Mesothelial cell of epicardium (in vitro differentiated cells): ENCODE measurements at places on chromosomes 1 and 21. TPM values are rescaled to one million over a fixed set of nuclear protein-coding genes. Genes with fewer than 3 reads are reported as not detected.

DNA sequence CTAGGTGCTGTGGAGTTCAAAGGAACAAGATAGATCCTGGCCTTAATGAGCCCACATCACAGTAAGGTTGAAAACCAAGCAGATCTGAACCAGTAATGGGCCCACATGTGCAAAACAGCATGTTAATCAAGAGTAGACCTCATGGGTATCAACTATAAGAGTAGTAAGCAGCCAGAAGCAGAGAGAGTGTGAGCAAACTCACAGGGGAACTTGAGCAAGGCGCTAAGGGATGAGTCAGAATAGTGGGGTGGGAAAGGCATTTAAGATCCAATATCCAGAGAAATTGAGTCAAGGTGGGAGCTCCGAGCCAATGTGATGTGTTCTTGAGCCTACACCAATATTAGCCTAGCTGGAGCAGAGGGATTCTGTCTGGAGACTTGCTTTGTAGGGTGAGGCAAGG lies 52.4 kb upstream of the GJA5 start:
- no peak for DNase-seq

- no peak for DNase-seq
These were observed 9.3 kb upstream of the FAM89A start for GRCh38 chr1:231049121-231049979.

GRCh38 chr1:110495926-110496600 lies 22.9 kb downstream of the KCNA10 start:
- peak; percentile 66 for DNase-seq

DNA sequence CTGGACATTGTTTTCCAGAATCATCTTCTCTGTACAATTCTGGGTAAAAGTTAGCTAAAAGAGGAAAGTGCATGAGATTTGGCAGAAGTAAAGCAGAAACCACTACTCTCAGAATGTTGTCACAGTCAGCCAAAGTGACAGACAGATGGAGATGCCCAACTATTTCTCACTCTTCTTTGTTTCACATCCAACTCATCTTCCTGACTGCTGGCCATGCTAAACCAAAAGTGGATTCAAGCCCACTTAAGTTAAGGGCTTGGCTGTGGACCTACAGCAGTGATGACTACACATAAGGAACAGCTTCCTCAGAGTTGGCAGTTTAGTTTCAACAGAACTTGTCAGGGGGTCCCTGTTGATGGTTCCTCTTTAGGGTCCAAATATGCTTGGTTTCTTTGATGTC lies 730.2 kb downstream of the LRRIQ3 start:
- DNase-seq: no peak

DNA sequence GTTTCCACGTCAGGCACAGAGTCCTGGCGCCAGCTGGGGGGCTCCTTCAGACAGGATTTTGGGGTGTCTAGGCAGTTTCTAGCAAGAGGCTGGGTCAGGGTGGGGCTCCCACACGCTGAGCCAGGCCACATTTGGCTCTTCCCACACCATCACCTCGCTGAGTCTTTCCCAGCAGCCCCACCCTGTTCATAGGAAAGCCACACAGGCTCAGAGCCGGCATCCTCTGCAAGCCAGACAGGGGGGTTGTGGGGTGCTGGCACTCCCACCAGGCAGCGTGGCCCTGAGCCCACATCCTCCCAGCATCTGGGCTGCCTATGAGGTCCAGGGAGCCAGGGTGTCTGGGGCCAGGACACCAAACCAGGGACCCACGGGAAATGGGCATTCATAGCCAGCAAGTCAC lies 2.8 kb upstream of the GPR153 start:
- DNase-seq: no peak

DNA sequence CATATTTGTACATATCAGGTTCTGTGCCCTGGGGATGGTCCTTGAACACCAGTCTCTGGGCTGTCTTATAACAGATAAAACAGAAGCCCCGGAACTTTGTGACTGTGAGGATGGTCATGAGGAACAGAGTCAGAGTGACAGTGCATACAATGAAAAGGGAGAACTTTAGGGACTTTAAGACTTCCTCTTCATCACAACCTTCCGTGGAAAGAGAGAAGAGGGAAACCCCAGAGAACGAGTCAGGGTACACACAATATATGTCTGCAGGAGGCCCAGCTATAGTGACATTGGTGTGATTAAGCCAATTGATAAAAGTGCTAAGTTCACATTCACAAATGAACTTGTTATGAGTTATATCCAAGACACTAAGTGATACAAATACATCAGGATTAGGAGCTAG lies 32.1 kb downstream of the TLR5 start:
- no peak for DNase-seq

DNA sequence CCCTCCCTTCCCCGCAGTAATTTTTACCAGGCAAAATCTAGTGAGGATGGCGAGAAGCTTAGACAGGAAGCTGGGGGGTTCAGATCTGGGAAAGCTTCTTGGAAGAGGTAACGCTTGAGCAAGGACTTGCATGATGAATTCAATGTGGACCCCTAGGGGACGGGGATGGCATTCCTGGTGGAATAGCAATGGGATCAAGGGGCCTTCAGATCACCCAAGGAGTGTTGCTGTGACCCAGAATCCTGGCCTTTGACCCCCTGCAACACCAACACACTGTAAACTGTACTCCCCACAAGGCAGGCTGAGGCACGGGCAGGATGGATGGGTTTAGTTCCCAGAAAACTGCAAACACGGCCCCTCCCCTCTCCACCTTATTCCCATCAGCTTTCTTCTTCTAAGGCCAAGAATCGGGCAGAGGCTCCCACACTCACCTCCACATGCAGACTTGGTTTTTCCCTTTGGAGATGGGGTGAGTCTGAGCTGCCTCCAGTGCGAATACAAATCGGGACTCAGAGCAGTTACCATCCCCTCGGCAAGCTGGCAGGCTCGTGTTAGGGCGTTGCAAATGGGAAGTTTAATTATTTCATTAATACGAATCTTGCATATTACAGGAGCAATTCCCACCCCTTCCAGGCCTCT lies 20.1 kb downstream of the DISP3 start:
- DNase-seq: no peak

DNA sequence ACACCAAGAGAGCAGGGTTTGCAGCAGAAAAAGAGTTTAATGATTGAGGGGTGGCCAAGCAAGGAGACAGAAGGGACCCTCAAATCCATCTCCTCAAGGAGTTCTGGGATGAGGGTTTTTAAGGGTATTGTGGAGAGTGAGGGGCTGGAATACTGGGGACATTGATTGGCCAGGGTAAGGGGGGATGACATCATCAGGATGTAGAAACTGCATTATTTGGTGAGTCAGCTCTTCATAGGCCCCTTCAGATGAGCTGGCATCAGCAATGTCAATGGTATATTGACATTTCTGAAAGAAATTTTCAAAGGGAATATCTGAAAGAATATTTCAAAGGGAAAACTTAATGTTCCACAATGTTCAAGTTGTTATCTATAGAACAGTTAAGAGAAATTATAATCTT lies 168.1 kb upstream of the SNX7 start:
- DNase-seq: no peak

- DNase-seq: no peak
These were observed 252.8 kb upstream of the ADGRL2 start for GRCh38 chr1:81547912-81548303.

DNA sequence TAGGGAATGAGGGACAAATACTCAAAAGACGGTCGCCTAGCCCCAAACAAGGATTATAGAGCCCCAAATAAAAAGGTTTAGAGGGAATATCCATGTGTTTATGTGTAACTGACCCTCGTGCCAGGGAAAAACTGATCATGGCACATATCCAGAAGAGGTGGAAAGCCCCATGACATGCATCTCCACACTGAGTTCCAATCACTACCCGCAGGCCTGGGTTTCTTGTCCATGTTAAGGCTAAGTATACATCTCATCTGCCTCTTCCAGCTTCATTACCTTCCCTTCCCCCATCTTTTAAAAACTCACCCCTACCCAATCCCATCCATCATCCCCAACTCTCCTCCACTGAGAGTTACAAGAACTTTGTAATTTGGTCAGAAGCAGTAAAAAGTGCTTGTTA lies 15.2 kb downstream of the GADD45A start:
- DNase-seq: no peak

GRCh38 chr21:44986471-44987291 lies 46.9 kb downstream of the SLX9 start:
- no peak for DNase-seq

DNA sequence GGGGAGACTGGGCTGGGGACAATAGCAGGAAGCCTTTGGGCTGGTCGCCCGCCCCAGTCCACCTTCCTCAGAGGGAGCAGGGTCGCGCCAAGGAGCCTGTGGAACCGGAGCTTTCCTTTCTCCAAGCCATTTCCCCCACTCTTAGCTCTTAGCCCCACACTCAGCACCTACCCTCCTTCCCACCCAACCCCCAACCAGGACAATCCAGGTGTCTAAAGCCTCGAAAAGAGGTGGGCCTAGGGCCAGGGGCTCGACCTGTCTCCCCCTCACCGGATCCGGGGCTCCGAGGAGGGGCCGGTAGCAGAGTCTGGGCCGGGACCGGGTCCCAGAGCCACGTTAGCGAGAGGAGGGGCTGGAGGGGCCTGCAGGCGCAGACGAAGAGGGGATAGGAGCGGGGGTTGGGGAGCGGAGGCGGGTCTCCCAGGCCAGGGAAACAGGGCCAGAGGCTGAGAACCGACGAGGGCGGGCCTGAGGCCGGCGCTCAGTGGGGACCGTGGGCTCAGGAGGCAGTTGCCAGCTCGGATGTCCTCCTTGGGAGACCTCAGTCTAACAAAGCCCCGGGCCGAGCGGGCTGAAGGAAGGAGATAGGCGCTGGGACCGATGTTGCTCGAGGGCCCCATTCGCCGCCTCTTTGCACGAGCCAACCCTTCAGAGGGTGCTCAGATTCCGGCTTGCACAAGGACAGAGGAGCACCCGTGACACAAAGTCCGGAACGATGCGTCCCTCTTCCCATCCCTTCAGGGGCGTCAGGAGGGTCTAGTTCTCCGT lies 943 bp downstream of the SEMA6C start:
- DNase-seq: no peak

DNA sequence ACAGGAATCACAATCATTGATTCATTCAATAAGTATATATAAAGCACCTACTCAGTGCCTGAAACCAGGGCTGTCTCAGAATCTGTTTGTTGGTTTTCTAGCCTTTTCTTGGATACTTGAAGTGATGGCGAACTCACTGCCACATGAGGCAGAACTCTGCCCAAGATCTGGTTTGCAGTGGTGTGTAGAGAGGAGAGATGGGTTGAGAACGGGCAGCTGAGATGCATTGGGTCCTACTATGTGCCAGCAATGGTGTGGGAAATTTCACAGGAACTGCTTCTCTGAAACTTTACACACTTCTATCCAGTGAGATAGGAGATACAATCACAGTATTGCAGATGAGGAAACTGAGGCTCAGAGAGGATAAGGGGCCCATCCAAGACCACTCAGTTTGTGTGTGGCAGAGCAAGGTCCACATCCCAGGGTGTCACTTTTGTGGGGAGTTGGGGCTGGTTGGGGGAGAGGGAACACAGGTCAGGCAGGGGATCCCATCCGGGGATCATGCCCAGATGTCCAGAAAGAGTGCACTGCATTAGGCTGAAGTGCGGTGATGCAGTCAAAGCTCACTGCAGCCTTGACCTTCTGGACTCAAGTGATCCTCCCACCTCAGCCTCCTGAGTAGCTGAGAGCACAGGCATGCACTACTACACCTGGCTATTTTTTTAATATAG lies 83.7 kb upstream of the IFFO2 start:
- no peak for DNase-seq

- DNase-seq: no peak
These were observed 1.5 kb upstream of the KIF17 start for GRCh38 chr1:20719261-20719660.

- DNase-seq: no peak
These were observed 209.6 kb downstream of the GREM2 start for GRCh38 chr1:240402326-240402725.

DNA sequence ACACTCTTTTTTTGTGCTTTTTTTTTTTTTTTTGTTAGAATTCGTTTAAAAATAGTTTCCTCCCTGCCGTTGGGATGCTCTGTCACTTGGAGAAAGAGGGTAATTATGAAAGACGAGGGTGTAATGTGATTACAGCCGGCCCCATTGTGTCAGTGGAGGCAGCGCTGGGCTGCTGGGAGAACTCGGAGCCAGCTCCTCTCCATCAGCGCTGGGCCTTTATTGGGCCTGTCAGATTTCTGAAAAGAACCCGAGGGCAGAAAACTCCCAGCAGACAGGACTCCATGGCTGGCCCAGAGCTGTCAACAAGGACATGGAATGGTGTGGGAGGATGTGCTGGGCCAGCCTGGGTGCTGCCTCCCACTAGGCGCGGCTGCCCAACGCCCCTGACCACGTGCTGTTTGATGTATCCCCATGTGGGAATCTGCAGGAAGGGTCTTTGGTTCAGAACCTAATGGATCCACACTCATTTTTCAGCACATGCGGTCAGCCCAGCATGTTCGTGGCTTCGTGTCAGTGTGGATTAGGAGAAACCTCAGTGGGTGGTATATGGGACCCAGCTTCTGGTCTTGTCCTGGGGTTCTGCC lies 222.6 kb upstream of the KIAA0040 start:
- no peak for DNase-seq

- DNase-seq: no peak
These were observed 77.8 kb upstream of the TINAGL1 start for GRCh38 chr1:31498376-31499040.

DNA sequence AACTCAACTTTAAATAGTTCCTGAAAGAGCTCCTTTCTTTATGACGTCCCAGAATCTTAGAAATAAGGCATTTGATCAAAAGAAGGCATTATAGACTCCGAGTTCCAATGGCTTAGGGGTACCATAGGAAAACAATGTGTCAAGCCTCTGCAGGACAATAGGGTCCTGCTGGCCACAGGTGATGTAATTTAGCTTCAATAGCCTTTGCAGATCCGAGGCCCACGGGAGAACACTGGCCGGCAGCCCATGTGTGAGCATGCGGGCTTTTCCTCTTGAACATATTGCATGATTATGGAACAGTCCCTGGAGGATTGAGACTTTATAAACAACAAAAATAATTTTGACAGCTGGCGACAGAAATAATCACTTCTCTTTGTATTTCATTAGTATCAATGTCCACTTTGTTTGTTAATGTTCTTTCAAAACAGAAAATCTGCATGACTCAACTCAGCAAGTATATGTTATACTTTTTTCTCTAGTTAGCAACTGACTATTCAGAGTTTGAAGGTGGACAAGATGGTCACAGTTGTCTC lies 49.0 kb upstream of the NR5A2 start:
- DNase-seq: no peak

GRCh38 chr1:203508463-203509073 lies 14.6 kb downstream of the OPTC start:
- DNase-seq: no peak

DNA sequence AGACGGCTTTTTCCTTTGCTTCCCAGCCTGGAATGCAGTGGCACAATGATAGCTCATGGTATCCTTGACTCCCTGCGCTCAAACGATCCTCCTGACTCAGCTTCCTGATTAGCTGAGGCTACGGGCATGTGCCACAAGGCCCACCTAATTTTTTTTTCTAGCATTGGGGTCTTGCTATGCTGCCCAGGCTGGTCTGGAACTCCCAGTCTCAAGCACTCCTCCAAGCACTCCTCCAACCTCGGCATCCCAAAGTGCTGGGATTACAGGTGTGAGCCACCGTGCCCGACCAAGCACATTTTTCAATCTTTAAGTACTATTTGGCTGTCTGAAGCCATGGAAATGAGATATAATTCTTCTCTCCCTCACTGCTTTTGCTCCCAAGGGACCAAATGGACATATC lies 58.7 kb downstream of the MAB21L3 start:
- no peak for DNase-seq

- DNase-seq: no peak
These were observed 223.6 kb upstream of the JUN start for GRCh38 chr1:59007429-59007819.

The SLC5A9 gene
- 0.07 TPM in 2 of 3 replicates, not detected in the other for total RNA-seq

The IL6R gene
- 0.78 to 1.2 TPM (median 0.97 TPM) in 3 replicates for total RNA-seq

The CD34 gene
- 1.2 to 1.6 TPM (median 1.2 TPM) in 3 replicates for total RNA-seq

The F11R gene
- 114 to 132 TPM (median 122 TPM) in 3 replicates for total RNA-seq

The SPATA46 gene
- not detected in 3 replicates for total RNA-seq

The AIM2 gene
- 0.27 to 0.96 TPM (median 0.61 TPM) in 3 replicates for total RNA-seq

The KLHL17 gene
- 44.7 to 49.8 TPM (median 47.0 TPM) in 3 replicates for total RNA-seq

The SERPINC1 gene
- 0.22 to 0.27 TPM (median 0.23 TPM) in 3 replicates for total RNA-seq

The SSBP3 gene
- total RNA-seq: 171 to 188 TPM (median 172 TPM) in 3 replicates
